Activated T-cell treated with anti-CD3 and anti-CD28 coated beads for 24 hours (primary cell): ENCODE measurements at places on chromosomes 11 and 22.

DNA sequence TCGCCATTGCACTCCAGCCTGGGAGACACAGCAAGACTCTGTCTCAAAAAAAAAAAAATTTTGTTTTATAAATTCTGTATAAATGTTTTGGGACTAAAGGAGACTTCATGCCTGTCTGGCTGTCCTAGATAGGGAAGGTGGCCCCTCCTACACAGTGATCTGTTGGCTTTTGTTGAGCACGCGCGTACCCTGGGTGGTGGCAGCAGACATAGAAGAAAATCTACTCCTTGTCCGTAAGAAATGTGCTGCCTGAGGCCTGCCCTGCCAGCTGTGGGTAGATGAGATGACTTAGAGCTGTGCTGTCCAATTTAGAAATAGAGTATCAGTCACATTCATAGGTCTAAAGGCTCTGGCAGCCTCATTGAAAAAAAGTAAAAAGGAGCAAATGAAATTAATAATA lies 37.0 kb downstream of the AP2A2 start:
- no peak for DNase-seq

GRCh38 chr11:134565343-134565891 lies 153.4 kb upstream of the B3GAT1 start:
- DNase-seq: no peak

DNA sequence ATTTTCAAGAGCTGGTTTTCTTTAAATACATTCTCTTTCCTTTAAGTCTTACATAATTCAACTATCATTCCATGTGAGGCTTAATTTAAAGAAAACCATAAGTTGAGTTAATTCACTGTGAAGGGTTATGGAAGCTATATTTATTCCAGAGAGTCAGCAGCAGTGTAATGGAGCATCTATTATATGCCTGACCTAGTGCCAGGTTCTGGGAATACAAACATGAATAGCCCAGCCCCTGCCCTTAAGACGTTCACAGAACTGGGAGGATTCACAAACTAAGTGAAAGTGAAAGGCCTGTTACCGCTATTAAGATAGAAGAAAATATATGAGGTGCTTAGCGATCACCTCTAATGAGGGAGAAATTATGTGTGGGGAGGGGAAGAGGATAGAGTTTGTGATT lies 408.9 kb upstream of the CCDC90B start:
- DNase-seq: no peak

GRCh38 chr11:134144744-134145143 lies 75.9 kb downstream of the JAM3 start:
- no peak for DNase-seq

GRCh38 chr11:85826116-85826855 lies 15.3 kb upstream of the SYTL2 start:
- no peak for DNase-seq
